ENCODE measurements at places on chromosomes 2 and 18.
A peak's percentile ranks its signal among the peaks of the same experiment; 100 is the strongest.

GRCh38 chr18:65983750-65984149 lies 232.9 kb downstream of the CDH7 start:
- DNase-seq, result no peak

DNA sequence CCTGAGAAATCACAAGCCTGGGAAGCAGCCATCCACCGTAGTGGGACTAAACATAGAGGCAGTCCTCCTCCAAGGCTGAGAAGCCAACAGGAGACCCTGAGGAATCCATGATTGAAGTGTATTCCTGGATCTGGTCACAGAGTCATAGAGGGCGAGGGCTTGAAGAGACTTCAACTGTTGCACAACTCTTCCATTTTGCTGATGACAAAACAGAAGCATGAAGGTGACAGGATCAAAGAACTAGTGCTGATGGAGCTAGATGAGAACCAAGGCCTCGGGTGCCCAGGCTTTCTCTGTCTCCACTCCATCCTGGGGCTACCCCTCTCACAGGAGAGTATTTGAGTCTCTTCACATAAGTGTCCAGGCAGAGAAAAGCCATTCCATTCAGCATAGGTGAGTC lies 30.1 kb upstream of the RAB27B start:
- no peak for DNase-seq

- no peak for DNase-seq
These were observed 1324.1 kb upstream of the SLC39A10 start for GRCh38 chr2:194332799-194333490.

DNA sequence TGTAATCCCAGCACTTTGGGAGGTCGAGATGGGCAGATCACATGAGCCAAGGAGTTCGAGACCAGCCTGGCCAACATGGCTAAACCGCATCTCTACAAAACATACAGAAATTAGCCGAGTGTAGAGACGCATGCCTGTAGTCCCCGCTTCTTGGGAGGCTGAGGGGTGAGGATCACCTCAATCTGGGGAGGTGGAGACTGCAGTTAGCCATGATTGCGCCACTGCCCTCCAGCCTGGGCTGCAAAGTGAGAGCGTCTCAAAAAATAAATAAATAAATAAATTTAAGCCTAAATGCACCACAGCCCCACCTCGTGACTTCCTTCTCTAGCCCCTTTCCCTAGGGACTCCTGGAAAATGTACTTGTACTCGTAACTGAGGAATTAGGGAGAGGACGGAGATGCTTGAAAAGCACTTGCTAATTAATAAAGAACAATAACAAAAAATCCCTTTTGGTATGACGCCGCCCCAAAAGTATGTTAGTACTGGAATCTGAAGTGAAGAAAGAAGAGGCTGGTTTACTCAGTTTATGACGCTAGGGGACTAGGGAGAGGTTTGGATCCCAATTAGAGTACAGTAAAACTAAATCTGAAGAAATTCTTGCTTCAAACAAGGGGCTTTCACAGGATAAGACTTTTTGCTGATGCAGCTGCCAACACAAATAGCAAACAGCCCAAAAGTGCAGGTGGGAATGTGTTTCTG lies 887 bp upstream of the ZNF396 start:
- no peak for DNase-seq

GRCh38 chr2:225091336-225091735 lies 49.1 kb upstream of the DOCK10 start:
- DNase-seq, result peak; percentile 90

- no peak for DNase-seq
These were observed 14.1 kb upstream of the MTIF2 start for GRCh38 chr2:55283083-55283482.

DNA sequence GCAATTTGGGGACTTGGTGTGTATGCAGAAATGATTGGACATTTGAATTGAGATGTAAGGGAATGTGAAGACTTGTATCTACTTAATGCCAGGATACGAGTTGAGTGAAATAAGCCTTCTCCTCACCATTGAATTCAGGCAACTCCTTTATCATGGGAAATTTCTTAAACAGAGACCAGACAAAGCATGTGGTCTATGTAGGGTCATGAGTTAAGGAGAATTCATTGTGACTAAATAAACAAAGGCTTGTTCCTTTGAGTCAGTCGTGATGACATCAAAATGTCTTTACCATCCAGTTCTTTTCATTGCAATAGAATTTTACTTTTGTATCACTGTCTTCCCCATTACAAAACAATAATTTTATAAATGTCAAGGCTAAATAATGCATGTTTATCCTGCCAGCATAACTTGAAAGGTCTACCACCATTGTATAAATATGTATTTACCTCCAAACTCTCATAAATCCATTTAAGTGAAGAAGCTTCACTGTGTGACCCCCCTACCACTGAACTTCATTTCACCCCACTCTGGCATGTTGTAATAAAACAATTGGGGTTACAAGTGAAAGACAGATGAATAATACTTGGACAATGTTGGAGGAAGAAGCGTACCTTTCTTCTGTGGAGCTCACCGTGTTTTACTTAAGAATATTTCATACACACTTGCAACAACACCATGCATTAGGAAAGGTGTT lies 149.4 kb downstream of the EPHA4 start:
- no peak for DNase-seq

GRCh38 chr2:98205889-98206288 lies 118.9 kb downstream of the VWA3B start:
- no peak for DNase-seq

GRCh38 chr18:48159816-48160215 lies 229.4 kb upstream of the SMAD2 start:
- no peak for DNase-seq

DNA sequence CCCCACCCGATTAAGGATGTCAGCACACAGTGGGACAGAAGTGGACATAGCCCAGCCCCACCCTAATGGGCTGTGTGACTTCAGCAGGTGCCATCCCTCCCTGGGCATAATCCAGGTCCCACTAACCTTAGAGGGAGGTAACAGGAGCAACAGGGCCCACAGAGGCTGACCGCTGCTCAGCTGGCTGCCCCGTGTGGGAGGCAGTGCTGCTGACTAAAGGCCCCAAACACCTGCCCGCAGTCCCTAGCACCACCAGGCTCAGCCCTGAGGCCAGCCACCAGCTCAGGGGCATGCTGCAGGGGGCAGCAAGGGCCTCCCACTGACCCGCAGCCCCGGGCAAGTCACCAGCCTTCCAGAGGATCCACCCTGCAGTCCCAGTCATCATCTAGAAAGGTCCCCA lies 14.6 kb downstream of the BIN1 start:
- no peak for DNase-seq

DNA sequence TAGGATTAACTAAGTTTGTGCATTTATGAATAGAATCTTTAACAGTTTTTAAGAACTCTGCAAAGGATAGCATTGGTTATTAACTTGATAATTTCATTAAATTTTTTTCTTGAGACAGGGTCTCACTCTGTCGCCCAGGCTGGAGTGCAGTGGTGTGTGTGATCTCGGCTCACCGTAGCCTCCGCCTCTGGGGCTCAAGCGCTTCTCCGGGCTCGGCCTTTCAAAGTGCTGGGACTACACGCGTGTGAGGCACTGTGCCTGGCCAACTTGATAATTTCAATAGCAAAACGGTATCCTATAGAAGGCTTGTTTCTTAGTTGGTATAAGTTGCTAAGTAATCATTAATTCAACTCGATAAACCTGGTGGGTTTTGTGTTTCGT lies 38.0 kb downstream of the ADNP2 start:
- no peak for DNase-seq

DNA sequence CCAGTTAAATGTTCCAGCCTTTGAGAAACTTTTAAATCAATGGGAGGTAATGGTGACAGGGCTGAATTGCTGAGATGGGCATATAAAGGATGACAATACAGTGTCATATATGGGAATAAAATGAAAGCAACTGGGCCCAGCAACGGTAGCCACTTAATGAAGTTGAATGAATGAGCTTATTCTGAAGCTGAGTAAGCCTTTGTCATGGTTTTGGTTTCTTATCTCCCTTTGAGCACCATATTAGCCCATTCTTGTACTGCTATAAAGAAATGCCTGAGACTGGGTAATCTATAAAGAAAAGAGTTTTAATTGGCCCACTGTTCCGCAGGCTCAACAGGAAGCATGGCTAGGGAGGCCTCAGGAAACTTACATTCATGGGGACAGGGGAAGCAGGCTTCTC lies 3.5 kb upstream of the THUMPD2 start:
- DNase-seq, result no peak

DNA sequence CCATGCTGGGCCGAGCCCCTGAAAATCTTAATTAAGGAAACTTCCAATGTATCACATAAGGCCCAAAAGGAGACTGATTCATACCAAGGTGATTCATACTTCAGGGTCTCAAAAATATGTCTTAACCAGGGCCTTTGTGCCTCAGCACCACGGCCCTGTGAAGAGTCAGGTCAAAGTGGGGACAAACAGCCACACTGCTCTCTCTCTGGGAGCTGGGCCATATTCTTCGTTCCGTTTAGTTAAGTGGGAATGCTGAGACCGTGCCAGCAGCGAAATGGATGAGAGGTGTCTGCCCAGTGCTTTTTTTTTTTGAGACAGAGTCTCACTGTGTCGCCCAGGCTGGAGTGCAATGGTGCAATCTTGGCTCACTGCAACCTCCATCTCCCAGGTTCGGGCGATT lies 9.3 kb upstream of the PTMA start:
- DNase-seq, result no peak

DNA sequence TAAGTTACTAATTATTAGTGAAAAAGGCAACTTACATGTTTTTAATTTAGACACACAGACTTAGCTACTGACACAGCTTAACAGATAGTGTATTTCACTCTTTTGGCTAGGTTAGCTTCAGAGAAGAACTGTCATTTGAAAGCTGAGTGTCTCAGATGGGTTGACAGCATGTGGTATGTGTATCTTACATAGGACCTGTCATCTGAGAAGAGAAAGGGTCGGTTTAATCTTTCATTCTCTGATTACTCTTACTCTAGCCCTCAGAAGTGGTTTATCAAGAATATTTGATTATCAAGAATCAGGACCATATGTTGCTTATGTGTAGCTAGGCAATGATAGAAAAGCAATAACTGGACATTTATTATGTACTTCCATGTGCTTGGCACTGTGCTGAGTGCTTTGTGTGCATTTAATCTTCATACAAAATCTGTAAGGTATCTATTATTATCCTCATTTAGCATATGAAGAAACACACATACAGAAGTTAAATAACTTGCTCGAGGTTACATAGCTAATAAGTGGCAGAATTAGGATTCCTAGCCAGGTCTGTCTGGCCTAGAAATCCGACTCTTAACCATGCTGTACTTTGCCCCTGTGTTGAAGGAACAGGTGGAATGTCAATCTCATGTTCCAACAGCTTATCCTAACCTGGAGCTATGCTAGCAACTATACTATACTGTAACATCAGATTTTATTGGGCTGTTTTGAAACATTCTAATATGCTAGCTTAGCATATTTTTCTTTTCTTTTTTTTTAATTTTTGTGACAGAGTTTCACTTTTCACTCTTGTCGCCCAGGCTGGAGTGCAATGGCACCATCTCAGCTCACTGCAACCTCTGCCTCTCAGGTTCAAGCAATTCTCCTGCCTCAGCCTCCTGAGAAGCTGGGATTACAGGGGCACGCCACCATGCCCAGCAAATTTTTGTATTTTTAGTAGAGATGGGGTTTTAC lies 28.4 kb downstream of the CFLAR start:
- no peak for DNase-seq

DNA sequence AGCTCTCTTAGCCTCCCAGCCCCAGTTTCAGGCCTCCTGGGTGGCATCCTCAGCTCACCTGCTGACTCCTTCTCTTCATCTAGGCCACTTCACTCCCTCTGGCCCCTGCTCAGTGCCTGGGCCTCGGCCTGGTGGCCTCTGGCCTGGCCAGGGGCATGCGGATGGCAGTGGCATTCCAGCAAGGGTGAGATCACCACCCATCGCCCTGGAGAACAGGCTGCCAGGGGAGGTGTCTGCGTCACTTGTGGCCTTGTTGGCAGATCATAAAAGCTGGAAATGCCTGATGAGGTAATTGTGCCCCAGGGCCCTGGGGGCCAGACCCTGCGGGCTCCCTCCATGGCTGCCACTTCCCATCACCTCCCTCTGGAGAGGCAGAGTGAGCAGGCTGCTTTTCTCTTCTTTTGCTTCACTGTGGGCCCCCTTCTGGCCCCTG lies 72.5 kb upstream of the SMAD2 start:
- DNase-seq, result no peak

- DNase-seq, result no peak
These were observed 30.0 kb upstream of the ITGAV start for GRCh38 chr2:186559848-186560247.

- no peak for DNase-seq
These were observed 22.4 kb downstream of the MOGAT1 start for GRCh38 chr2:222693837-222694236.

GRCh38 chr2:19169134-19169768 lies 189.2 kb downstream of the OSR1 start:
- no peak for DNase-seq

DNA sequence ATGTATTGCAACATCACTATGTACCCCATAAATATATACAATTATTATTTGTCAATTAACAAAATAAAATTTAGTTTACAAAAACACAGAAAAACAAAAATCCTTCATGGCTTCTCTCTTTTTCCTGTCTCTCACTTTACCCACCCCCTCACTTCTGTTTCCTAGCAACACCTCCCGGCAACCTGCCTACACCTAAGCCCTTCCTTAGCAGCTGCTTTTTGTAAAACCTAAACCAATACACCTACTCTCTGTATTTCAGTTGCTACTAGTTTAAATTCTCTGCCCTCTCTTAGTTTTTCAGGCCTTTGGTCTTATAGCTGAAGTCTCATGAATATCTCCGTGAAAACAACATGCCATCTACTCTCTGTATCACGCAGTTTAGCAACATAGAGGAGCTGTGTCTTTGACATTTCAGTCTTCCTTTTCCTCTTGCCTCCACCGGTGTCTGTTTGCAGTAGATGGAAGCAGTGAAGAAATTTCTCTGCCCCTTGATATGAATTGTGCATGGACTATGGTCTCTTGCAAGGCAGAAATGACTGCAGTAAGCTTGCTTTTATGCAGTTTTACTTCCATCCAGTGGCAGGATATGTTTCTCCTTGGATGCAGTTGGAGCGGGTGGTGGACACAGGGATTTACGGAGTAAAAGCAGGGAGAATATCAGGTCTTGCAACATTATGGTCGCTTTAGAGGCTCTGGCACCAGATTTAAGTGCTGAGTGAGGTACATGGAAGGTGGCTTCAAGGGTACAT lies 42.0 kb upstream of the ZDBF2 start:
- no peak for DNase-seq

DNA sequence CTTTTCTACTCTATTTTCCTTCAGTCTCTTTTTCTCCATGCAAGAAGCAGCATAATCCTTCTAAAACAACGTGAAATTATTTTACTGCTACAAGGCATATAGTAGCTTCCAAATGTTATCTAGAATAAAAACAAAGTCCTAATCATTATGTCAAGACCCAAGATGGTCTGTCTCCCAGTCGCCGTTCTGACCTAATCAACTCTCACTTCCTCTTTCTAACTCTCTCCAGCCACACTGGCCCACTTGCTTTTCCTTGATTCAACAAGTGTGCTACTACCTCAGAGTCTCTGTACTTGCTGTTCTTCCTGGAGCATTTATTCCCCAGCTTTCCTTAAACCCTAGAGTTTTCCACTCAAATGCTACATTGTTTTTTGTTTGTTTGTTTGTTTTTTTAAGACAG lies 1491.2 kb downstream of the LRP1B start:
- no peak for DNase-seq

DNA sequence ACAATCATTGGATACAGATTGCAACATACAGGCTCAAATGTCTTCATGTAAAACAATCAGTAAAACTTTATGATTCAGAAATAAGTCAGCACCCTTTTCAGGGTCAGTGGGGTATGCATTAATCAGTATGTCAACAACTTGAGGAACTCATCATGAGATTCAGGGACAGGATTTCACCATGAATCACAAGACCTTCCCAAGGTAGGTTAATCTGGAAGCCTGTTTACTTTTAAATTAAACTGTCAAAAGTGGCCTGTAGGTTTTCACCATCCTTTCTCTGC lies 104.8 kb downstream of the SP100 start:
- no peak for DNase-seq

All from GM04503 (cell line).